ENCODE measurements at places on chromosomes 2 and 18. TPM values are rescaled to one million over a fixed set of nuclear protein-coding genes. Genes with fewer than 3 reads are reported as not detected.

MRPL53 gene
- 67.9 TPM for total RNA-seq

CD8B gene
- not detected for total RNA-seq

DSEL gene
- total RNA-seq: 1.1 TPM

ELOA2 gene
- total RNA-seq: not detected

AFF3 gene
- 14.4 TPM for total RNA-seq

RAB27B gene
- total RNA-seq: 30.6 TPM

UBE2E3 gene
- 38.2 TPM for total RNA-seq

SLC25A12 gene
- 15.5 TPM for total RNA-seq

HOXD11 gene
- not detected for total RNA-seq

C2orf66 gene
- total RNA-seq: 0.18 TPM

DNA sequence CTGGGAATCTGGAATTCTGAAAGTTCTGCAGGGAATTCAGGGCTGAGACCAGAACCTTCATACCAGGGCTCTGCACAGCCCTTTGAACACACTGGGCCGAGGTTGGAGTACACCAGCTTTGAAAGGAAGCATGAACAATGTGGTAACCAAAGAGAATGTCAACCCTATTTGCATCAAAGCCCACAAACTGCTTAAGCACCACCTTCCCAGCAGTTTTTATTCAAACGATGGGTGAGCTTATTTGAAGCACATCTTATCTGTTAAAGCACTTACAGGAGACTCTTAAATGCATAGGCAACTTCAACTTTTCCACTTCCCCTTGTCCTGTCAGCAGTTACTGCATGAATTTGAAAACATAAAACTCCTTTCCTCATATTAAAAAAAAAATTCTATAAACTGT, 96.6 kb downstream of the TXNL1 start:
- no peak for DNase-seq

- DNase-seq: no peak
Observed at GRCh38 chr2:129865976-129866375, 113.5 kb upstream of the RAB6C start.

DNA sequence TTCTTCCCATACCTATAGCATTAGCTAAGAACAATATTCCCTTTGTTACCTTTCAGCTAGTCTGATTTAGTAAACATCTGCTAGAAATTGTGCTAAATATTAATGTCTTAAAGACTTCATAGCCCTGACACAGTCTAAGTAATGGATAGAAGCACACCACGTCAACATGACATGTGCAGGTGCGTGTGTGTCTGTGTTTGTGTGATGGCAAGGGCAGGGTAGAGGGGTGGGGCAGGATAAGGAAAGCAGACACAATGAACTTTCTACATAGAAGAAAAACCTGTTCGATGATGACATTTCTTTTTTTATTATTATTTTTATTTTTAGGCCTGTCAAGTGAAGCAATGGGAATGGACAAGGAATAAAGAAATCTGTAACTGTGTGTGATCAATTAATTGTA, 223.3 kb downstream of the NOL4 start:
- no peak for DNase-seq

- no peak for DNase-seq
Observed at GRCh38 chr2:20560891-20561636, 89.8 kb downstream of the HS1BP3 start.

- no peak for DNase-seq
Observed at GRCh38 chr2:100756704-100757103, 63.2 kb upstream of the NPAS2 start.

DNA sequence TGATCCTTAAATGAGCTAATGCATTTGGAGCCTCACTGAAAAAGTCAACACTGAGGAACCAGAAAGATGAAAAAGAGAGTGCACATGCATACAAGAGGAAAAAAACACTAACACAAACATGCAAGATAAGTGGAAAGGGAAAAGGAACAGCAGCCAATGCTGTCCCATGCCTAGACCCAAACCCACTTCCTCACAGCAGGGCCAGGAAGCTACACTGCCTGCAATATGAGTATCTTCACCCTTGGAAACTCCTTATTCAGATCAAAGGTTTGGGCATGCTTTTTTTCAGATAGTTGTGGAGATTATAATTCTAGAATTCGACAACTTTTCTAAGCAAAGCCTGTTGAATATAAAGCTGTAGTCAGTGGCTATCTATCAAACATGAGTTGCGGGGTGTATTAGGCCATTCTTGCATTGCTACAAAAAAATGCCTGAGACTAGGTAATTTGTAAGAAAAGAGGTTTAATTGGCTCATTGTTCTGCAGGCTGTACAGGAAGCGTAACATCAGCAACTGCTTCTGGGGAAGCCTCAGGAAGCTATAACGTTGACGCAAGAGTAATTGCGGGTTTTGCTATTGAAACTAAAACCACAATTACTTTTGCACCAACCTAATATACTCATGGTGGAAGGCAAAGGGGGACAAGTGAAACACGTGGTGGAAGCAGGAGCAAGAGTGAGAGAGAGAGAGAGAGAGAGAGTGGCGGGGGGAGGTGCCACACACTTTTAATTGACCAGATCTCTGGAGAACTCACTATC, 138.2 kb downstream of the MBD2 start:
- DNase-seq: no peak

DNA sequence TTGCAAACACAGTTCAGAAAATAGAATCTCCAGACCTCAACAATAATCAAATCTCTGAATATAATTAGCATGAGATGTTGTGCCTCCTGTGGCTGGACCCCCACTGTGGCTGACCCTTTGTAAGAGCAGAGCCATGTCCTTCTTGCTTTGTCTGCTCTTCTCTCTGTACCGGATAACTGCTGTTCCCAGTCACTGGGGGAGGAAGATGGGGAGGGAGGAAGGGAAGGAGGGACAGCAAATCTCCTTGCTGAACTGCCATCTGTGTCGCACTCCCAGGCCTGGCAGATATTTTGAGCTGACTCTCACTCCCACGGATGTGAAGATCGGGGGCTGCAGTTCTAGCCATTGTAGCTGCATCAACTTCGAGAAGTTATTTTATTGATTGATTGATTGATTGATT, 319.0 kb upstream of the CXCR4 start:
- DNase-seq: no peak

DNA sequence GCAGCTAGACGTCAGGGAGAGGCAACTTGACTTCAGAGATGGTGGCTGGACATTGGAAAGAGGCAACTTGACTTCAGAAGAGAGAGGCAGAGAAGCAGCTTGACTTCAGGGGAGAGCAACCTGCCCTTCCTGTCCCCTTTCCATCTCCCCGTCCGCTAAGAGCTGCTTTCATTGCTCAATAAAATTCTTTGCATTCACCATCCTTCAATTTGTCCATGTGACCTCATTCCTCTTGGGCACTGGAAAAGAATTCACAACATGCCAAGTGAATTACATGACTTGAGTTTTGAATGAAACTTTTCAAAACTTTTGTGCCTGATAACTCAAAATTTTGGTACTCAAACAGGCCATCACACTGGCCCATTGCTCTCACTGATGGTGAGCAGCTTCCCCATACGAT, 158.9 kb downstream of the DPP4 start:
- DNase-seq: no peak

DNA sequence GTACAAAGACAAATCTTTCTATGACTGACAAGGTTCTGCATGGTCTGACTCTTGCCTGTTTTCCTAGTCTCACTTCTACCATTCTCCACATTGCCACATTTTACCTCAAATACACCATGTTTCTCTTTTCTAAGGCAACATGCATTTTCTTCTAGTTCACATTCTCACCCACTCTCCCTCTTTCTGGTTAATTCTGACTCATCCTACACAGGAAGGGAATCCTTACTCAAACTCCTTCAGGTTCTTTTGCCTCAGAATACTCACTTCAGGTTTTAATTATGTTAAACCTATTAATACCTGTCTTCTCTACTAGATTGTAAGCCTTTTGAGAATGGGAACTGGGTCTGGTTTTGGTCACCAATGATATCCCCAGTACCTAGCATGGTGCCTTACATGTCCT, 47.2 kb downstream of the MAP2 start:
- no peak for DNase-seq

- DNase-seq: no peak
Observed at GRCh38 chr2:58875436-58875835, 634.3 kb upstream of the FANCL start.

DNA sequence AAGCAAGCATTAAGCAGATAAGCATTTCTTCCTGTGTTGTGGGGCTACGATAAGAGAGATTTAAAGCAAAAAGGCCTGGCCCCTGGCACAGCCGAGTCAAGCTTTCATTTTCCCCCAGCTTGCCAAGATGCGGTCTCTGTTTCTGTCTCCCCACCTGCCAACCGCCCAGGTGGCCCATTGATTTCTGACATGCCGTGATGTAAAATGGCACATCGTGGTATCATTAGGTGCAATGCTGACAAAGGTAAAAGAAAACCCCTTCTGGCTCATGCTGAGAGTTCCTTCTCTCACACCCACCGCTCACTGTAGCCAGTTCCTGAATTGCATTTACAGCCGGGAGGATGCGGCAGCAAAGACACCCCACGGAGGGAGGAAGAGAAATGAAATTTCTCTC, 62.8 kb downstream of the BOD1L2 start:
- no peak for DNase-seq

- no peak for DNase-seq
Observed at GRCh38 chr2:177983183-177983788, 89.3 kb downstream of the PDE11A start.

DNA sequence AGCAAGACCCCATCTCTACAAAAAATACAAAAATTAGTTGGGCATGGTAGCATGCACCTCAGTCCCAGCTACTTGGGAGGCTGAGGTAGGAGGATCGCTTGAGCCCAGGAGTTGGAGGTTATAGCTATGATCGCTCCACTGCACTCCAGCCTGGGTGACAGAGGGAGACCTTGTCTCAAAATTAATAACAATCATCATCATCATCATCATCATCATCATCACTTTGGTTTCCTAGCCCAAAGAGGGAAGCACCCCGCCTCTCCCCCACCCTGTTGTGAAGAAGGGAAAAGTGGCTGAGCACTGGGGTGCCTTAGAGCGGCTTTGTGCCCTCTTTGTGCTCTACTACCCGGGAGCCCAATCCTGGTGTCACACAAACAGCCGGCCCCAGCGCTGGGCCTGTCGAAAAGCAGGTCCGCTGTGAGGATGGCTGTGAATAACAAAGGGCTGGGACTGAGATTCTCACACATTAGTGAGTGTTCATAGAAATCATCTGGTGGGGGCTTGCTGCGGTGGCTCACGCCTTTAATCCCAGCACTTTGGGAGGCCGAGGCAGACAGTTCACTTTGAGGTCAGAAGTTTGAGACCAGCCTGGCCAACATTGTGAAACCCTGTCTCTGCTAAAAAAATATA, 42.6 kb upstream of the ASXL2 start:
- DNase-seq: no peak

DNA sequence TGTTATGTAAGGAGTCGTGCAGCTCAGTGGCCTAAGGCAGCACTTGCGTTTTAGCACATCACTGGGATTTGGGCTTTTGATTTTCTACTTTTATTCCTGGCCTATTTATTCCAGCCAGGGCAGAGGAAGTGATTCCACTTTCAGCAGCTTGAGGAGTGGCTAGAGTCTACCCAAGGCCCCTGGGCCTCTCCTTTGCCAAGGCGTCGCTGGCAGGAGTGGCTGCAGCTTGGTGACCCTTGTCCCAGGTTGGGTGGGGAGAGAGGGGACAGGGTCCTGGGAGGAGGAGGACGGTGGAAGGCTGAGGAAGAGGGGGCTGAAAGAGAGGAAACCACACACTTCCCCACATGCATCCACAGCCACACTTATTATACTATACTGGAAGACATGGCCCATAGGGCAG, 94.1 kb upstream of the SMAD7 start:
- no peak for DNase-seq

GRCh38 chr2:25333981-25334380, 7.7 kb downstream of the DNMT3A start:
- no peak for DNase-seq

DNA sequence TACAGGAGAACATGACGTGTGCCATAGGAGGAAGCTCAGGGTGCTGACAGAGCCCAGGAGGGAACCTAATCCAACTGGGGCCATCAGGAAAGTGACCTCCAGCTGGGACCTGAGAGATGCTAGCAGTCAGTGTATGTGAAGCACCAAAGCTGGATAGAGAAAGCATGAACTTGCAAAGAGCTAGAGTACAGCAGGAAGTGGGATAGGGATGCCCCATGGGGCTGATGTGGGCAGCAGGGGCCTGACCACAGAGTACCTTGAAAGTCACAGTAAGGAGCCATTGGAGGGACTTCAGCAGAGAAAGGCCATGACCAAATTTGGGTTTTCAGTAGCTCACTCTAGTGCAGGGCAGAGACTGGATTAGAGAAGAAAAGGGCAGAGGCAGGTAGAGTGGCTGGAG, 91.6 kb upstream of the TTC39C start:
- no peak for DNase-seq

- no peak for DNase-seq
Observed at GRCh38 chr18:23377669-23378301, 75.3 kb upstream of the RIOK3 start.

GRCh38 chr2:68203587-68203986, 45.9 kb downstream of the PNO1 start:
- DNase-seq: no peak

GRCh38 chr2:38778687-38779082, 675 bp downstream of the GEMIN6 start:
- no peak for DNase-seq

GRCh38 chr2:127098711-127099110, 8.2 kb downstream of the BIN1 start:
- DNase-seq: no peak

GRCh38 chr2:159010963-159011362, 42.5 kb downstream of the TANC1 start:
- no peak for DNase-seq

GRCh38 chr2:239829326-239829725, 195.8 kb downstream of the NDUFA10 start:
- DNase-seq: no peak

DNA sequence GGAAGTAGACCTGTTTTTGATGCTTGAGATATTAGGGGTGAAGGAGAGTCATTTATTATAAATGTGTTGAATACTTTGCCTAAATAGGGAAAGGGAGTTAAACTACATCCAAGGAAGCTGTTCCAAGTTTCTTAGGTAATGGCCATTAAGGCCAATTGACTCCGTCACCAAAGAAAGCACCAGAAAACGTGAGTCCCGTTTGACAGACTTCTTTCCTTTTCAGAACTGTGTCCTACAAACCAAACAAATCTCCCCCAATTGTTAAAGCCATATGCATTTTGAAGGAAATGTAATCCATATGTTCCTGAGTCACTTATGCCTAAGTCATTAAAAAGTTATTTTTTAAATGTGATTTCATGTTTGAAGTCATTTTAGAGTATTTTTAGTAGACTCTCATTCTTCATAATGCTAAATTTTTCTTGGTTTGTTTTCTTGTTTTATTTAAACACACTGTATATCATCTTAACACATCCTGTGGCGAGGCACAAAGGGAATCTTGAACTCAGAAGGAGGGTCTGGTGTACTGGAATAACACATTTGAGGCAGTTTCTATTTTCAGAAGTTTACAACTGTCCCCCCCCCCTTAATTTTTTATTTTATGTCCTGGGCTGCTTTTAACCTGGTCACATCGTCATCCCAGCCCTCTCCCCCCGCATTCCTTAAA, 133.7 kb downstream of the RHBDD1 start:
- DNase-seq: no peak

GRCh38 chr2:25548601-25549000, 124.8 kb downstream of the DTNB start:
- DNase-seq: no peak
